PC-9 (cell line): ENCODE measurements at places on chromosomes 2 and 18. TPM values are rescaled to one million over a fixed set of nuclear protein-coding genes. Genes with fewer than 3 reads are reported as not detected.

POU3F3 gene
- not detected in 2 replicates for total RNA-seq

ID2 gene
- total RNA-seq: 0.61 and 0.95 TPM in 2 replicates

FASTKD1 gene
- total RNA-seq: 19.2 and 22.5 TPM in 2 replicates

PJVK gene
- 14.6 and 16.9 TPM in 2 replicates for total RNA-seq

CAPN13 gene
- 1.1 and 1.5 TPM in 2 replicates for total RNA-seq

XDH gene
- 5.7 and 7.7 TPM in 2 replicates for total RNA-seq

SCN9A gene
- total RNA-seq: 3.4 and 5.2 TPM in 2 replicates

CHRNG gene
- not detected in 2 replicates for total RNA-seq

MYCN gene
- total RNA-seq: not detected in 2 replicates

IL1B gene
- 1.4 TPM in 2 replicates for total RNA-seq

KCNG3 gene
- 1.3 and 2.1 TPM in 2 replicates for total RNA-seq

KCNE4 gene
- 0.11 TPM in 1 of 2 replicates, not detected in the other for total RNA-seq

SCRN3 gene
- 26.9 and 28.7 TPM in 2 replicates for total RNA-seq
